Dorsolateral prefrontal cortex (tissue), 122 donors: ENCODE measurements at places on chromosomes 5 and 9. TPM values are rescaled to one million over a fixed set of nuclear protein-coding genes. Genes with fewer than 3 reads are reported as not detected.

GRCh38 chr9:1941989-1942388 lies 73.2 kb upstream of the SMARCA2 start:
- no peak for DNase-seq

- no peak for DNase-seq
These were observed 65.7 kb downstream of the EFNA5 start for GRCh38 chr5:107604990-107605389.

- DNase-seq: no peak
These were observed 1.0 kb downstream of the KLF9 start for GRCh38 chr9:70413464-70413798.

GRCh38 chr9:136297766-136298735 lies 5.8 kb downstream of the CCDC187 start:
- no peak for DNase-seq

GRCh38 chr5:53288511-53288910 lies 179.0 kb upstream of the MOCS2 start:
- DNase-seq: no peak

The EDIL3 gene
- 267 TPM for total RNA-seq

The IFNA13 gene
- 2.1 TPM for total RNA-seq

The MARCHF3 gene
- 5.0 TPM for total RNA-seq

The ADRB2 gene
- 2.2 TPM for total RNA-seq
